CD4-positive, alpha-beta T cell treated with Interleukin-1 beta for 1 hour (primary cell): ENCODE measurements at places on chromosomes 5 and 9.

DNA sequence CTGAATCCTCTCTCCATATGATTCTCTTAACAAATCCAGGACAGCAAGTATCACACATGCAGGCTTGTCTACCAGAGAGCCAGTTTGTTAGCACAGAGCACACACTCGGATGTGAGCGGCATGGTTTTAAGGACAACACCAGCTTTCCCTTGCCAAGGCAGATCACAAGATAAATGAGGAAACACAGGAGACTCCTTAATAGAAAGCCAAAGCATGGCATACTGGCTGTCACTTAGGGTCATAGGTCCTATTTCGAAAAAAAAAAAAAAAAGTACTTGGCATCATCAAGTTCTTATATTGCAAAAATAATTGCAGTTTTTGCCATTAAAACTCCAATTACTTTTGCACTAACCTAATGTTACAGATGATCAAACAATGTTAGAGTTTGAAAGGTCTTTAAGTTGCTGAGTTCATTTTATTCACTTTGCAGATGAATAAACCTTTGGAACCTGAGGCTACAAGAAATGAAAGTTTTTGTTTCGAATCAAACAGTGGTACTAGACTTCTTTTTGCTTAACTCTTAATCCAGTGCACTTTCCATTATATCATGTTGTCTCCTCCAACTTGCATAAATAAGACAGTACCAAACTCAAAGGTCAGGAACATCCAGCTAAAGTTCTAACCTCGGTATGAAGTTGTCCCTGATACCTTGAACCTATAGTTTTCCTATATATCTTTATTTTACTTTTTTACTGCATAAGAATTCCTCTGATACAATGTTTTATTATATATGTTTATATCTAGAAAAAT, 138.5 kb downstream of the MPDZ start:
- DNase-seq = no peak

GRCh38 chr5:150640311-150641005, at the start of gene SYNPO:
Gene SYNPO, plus strand, starts transcription at chr5:150640660. Its CDS starts 7,616 bp downstream, at chr5:150648276.
- no peak for DNase-seq

- no peak for DNase-seq
Observed at GRCh38 chr9:93686880-93687236, 110.5 kb downstream of the PHF2 start.

GRCh38 chr5:134097211-134097749, 17.2 kb upstream of the TCF7 start:
- DNase-seq = no peak

DNA sequence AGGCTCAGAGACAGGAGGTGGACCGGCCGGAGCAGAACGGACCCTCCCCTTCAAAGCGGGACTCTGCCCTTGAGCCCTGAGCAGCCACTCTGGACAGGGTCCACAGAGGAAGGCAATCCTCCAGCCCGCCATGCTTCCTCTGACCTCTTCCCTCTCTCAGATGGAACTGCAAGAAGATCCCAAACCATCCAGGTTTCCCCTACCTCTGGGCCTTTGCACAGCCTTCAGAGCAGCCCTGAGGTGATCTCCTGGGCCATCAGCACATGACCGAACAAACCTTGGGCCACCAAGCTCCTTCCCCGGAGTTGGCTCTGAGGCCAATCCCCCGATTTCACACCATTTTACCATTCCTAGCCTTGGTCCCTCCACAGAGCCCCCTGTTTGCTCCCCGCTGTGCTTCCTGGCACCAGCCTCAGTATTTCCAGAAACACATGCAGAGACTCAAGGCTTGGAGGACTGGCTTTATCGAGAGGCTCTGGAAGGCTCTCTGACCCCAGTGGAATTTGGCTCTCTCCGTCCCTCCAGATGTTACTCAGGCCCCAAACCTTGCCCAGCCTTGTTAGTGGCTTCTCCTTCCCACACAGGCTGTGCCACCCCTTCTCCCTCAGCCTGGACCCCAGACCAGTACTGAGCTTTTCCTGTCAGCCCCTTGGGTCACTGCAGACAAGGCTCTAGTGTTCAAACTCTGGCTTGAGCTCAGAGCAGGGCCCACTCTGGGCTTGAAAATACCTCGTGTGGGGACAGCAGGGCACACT, 48.6 kb upstream of the KCNMB1 start:
- no peak for DNase-seq

GRCh38 chr5:127206320-127207113, 84.1 kb upstream of the MEGF10 start:
- no peak for DNase-seq

DNA sequence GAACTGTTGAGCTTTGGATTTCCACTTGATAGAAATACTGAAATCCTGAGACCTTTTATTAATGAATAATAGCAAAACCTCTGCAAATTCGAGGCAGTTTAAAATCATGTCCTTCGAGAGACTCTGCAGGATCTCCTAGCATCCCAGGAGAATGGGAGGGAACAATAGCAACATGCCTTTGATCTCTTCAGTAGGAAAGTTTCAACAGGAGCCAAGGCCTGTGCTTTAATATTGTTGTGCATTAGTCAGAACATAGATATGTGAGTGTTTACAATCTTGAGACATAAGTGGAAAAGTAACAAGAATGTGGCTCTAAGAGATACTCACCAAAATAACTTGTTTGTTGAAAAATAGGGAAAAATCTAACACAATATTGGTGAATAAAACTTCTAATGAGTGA, 83.3 kb upstream of the LHFPL2 start:
- DNase-seq = no peak
